ENCODE measurements at places on chromosomes 6 and 20.

- DNase-seq, result no peak
Observed at GRCh38 chr6:126195625-126196236, 144.2 kb upstream of the CENPW start.

- no peak for DNase-seq
Observed at GRCh38 chr6:53235508-53235907, 86.9 kb upstream of the GCM1 start.

GRCh38 chr6:69487688-69488087 is 309.1 kb downstream of the LMBRD1 start:
- DNase-seq, result no peak

DNA sequence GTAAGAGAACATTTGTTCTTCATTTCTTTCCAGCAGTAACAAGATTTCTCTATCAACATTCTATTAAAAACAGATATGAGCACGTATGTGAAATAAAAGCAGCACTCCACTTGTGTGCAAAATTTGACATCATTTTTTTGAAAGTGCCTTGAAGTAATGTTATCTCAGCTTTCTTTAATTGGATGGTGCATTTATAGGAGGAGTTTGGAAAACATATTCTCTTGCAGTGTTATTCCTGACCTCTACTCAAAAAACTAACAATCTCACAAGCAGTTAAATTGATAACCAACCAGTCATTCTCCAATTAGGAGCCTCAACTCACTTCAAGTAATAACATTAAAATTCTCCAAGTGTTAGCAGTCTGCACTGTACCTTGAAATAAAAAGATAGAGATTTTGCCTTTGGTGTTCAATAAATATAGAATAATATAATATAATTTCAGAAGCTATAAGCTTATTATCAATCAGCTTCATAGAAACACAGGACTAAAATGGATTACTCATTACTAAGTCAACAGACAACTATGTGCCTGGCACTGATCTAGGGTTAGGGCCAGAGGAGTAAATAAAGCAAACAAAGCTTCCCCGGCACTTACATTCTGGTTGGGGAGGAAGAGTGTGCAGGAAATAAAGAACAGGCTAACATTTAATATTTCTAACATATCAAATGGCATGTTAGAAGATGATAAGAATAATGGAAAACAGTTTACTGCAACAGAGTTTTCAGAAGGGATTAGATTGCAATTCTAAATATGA is 149.0 kb upstream of the SGK1 start:
- DNase-seq, result no peak

DNA sequence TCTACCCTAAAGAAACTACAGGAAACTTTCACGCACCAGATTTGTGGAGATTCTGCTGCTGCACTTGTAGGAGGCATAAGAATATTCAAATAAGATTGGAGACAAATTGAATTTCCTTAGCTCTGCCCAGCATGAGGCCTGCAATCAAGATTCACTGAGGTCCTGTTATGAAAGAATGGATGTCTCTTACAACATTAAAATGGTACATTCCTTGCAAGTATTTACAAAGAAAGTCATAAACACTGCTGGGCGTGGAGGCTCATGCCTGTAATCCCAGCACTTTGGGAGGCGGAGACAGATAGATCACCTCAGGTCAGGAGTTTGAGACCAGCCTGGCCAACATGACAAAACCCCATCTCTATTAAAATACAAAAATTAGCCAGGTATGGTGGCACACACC is 74.0 kb upstream of the MAP3K4 start:
- DNase-seq, result no peak

All from activated T-cell treated with anti-CD3 and anti-CD28 coated beads for 4 hours (primary cell).